Osteoblast (primary cell): ENCODE measurements at places on chromosomes 11 and 22. TPM values are rescaled to one million over a fixed set of nuclear protein-coding genes. Genes with fewer than 3 reads are reported as not detected.

- DNase-seq = peak; percentile 84
These were observed at the start of gene BMAL1 for GRCh38 chr11:13277768-13278608. Gene BMAL1, plus strand, starts transcription at chr11:13277790. Its CDS starts 76,519 bp downstream, at chr11:13354309.

- no peak for DNase-seq
These were observed 787.4 kb downstream of the TBC1D22A start for GRCh38 chr22:47549741-47550340.

DNA sequence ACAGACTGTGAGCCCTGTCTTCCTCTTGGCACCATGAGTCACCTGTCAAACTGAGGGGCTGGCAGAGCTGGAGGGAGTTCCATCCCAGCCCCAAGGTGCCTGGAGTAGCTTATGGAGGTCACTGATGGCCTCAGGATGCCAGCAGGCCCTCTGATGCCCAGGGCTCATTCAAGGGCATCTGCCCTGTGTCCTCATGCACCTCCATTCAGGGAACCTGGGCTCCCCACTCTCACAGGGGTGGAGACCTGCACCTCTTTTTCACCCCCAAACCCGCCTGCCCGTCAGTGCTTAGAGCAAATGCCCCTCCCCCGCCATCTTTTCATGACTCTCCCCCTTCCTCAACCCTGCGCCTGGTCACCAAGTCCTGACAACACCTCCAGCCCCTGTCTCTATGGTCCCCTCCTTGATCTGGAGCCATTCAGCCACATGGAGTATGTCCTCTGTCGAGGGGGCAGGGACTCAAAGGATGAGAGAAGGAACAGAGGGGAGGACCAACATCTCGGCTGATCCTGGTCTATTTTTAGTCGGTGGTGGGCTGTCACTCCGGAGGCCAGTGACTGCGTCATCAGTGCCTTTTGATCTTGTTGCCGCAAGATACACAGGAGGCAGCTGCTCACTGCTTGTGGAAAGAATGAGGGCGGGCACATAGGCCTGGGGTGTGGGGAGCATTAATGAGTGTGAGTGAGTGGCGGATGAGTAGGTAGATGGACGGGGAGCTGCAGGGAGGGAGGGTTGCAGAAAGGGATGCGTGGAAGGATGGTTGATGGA is 72.2 kb downstream of the CDKN1C start:
- DNase-seq = peak; percentile 75

DNA sequence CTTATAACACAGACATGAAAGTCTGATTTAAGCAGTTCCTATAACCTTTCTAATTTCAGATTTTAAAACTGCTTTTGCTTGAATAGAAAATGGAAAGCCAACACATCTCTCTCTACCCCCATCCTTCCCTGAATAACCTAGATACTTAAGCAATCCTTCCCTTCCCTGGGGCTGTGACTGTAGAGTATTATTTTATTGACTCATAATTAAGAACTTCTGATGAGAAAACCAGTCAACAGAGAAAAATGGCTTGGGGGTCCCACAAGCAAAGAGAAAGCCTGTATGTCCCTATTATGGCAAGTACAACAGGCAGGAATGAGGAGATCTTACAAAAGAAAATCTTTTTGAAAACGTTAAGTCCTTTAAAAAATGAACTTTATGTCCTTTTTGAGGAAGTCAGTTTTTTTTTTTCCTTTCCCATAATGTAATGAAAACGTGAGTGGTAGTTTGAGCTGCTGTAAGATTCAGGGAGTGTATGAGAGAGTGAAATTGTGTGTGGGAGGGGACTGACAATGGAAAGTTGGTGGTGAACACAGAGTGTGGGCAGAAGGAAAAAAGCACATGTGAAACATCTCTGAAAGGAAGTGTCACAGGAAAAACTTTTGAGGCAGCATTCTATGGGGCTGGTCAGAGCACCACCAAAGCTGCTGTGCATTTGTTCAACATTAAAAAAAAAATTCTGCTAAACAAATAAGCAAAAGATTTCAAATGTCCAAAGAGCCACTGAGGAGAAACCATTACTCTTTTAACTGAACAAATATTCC is 154.6 kb downstream of the MAML2 start:
- no peak for DNase-seq

The RASSF10 gene
- 0.72 and 1.2 TPM in 2 replicates for total RNA-seq
